ENCODE measurements at places on chromosomes 7 and 10. TPM values are rescaled to one million over a fixed set of nuclear protein-coding genes. Genes with fewer than 3 reads are reported as not detected.
A peak's percentile ranks its signal among the peaks of the same experiment; 100 is the strongest.

DNA sequence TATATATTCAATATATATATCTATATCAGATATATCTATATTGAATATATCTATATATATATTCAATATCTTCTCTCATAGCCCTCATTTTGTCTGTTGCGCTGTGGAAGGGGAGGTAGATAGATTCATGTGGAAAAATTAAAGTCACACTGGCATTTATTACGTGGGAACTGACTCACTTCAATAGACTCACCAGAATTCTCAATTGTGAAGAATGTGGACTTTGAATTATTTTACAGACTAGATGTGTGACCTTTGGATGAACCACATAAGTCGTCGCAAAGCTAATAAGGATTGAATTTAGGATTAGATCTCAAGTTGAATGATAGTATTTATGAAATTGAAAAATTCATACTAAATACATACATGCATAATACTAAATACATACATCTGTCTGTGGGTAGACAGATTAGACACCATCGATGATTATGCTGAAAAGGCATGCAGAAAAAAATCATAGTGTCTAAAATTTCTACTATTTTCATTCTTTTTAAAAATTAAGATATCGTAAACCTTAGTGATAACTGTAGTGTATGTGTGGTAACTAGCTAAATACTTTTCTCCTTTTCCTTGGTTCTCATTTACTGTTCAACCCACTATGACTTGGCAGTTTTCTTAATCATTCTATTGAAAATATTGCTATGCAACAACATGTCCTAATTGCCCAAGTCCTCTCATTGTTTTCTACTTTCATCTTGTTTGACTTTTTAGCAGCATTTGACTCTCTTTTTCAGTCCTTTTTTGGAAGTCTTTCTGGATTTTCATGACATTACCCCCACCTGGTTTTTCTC, 61.8 kb upstream of the A1CF start:
- DNase-seq: no peak

The WDFY4 gene
- 4.5 TPM for polyA plus RNA-seq

The TMEM196 gene
- 0.09 TPM for polyA plus RNA-seq

DNA sequence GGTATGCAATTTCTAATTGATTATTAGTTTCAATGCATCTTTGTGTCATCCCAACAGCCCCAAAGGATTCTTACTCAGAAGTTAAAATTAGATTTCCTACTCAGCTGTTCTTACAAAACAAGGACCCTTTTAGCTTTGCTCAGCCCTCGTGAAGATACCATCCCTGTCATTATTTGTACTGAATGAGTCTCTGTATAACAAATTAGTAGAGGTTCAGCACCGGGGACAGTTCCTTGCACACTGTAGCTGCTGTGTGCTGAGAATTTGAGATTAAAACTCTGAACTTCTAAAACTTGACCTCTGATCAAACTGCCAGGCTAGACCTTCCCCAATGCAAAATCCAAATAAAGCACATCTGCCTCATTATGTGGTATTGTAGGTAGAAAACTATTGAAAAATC, 299.1 kb downstream of the LHFPL3 start:
- DNase-seq: peak; percentile 15

The ZNF853 gene
- 19.4 TPM for polyA plus RNA-seq

The IFRD1 gene
- 47.0 TPM for polyA plus RNA-seq

GRCh38 chr10:63273577-63273976, 140.4 kb downstream of the NRBF2 start:
- no peak for DNase-seq

DNA sequence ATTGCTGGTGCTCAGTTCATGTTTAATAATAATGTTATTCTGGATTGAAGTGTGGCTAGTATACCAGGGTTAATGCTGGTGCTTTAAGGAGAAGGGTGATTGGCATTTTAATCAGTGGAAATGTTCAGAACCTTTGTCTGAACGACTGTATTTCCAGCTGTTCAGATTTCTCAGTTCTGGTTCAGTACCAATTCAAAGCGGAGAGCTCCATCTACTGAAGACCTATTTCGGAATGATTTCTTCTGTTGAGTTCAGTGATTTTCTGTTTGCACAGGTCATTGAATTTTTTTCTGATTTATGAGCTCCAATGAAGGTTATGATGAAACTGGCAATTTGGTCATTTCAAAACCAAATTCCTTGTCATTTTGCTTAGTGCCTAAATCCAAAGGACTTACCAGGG, 160.1 kb downstream of the EXOC4 start:
- DNase-seq: no peak

GRCh38 chr10:110698782-110699201, 54.7 kb downstream of the RBM20 start:
- no peak for DNase-seq

DNA sequence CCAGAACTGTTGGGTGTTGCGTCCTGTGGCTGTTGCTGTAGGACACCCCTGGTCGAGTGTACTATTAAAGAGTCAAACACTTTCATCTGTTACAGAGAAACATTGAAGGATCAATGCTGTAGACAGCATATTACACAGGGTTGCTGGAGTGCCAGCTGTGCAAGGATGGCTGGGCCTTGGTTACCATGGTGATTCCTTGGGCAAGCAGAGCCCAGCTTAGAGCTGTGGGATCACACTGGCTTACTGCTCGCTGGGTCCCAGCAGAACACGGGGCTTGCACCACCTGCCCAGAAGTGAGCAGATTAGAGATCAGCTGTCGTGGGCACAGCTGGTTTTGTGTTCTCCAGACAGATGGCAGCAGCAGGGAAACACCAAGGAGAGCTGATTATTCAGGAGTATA, 76.0 kb downstream of the GPR141 start:
- no peak for DNase-seq

DNA sequence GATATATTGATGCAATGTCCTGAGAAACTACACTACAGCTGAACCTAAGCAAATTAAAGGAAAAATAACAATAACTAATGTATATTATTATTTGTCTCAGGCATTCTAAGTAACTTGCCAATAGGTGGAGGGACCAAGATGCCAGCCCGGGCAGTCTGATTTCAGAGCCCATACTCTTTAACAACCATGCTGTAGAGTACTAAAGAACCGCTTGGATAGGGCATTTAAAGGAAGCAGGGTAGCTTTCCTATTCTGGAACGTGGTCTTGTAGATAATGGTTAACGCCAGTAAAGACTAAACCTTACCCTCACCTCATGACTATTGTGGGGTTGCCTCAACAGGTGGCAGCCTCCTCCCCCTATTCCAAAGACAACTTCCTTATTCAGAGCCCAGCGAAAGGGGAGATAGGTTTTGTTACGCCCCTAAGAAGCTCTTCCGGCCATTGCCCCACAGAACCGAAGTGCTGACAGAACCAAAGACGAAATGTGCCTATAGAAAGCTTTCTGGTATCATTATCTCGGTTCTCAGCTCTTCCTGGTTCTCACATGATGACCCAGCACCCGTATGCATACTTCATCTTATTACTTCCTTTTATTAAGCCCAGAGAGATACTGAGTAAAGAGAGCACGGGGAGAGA, 707 bp upstream of the C1GALT1 start:
- no peak for DNase-seq

- DNase-seq: peak; percentile 23
These were observed 134.2 kb upstream of the NEBL start for GRCh38 chr10:21031232-21031795.

DNA sequence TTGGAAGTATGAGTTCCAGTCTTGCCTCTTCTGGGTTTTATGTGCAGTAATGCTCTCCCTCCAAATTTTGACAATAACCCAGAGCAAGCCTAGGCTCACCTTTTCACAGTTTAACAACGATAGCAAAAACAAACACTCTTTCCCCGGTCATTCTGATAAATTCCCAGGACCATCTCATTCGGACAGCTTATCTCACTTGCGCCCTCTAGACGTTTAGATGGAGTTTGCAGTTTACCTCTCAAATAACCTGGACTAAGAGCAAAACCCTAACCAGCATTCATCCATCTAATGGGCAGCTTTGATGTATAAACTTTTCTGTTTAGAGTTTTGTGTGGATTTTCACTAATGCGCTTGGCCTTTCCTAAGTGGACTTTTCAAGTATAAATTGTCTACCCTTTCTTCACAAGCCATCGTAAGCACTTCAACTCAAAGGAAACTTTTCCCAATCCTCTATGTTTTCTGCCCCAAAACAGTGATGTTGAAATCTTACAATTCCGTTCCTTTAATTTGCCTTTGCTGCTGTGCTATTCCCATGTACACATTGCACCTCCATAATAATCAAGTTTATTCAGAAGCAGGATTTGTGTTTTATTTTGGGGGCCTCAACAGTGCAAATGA, 114.9 kb downstream of the HDAC9 start:
- peak; percentile 6 for DNase-seq

- no peak for DNase-seq
These were observed 22.6 kb downstream of the PALS2 start for GRCh38 chr7:24595671-24596418.

DNA sequence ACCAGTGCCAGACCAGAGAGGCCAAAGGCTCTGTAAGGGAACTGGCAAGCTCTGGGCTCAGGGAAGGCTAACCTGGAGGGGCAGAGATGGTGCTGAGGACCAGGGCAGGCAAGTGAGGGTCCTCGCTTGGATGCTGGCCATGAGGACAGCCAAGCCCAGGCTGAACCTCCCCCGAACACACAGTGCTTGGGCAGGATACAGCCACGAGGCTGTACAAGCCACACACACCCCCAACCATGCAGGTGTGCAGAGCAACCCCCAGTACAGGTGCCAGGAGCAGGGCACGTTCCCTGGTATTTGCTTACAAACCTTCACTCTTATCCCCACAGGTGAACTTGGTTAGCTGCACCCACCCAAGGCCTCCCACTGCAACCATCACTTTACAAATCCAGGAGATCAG, 185.7 kb downstream of the GRID1 start:
- DNase-seq: no peak

DNA sequence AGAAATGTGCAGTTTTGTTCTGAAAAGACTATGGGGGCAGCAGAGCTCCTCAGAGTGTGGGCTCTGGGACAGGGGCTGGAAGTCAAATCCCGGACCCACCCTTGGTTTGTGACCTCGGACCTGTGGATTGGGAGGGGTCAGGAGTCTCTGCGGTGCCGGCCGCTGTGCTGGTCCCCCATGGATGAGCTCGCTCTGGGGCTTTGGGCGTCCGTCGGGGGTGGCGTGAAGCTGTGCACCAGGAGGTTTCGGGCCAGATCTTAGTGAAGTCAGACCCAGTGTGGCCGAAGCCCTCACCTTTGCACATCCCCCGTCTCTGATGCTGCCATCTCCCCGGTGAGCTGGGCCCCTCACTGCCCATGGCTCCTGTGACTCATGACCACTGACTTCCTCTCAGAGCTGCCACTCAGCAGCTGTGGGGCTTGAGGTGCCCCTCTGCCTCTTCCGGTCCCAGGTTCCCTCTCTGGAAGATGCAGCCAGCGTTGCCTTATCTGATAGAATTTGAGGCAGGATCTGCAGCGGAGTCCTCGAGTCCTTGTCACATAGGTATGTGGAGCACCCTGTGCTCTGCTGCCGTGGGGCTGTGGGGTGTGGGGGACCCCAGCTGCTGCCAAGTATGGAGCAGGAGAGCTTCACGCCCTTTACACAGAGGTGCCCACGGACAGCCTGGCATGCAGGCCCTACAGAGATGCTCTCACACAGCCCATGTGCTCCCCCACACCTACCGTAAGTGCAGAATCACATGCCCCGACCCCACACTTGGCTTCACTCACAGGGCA, 11.4 kb upstream of the SCART1 start:
- DNase-seq: no peak

The LGI1 gene
- not detected for polyA plus RNA-seq

The OPALIN gene
- polyA plus RNA-seq: not detected

The MSMB gene
- polyA plus RNA-seq: not detected

DNA sequence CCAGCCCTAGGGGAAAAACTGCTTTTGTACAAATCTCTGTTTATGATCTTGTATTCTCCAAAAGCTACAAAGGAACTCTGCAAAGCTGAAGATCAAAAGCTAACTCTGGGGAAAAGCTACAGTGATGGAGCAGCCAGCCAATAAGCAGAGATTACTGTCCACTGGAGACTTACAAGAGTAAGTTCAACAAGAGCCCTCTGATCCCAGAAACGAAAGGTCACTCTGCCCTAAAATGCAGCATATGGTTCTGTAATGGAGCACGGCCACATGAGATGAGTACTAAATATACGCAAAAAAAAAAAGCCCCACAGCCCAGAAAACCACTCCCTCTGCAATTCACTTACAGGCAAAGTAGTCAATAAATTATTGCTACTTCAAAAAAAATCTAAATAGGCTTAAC, 60.1 kb downstream of the ERCC6 start:
- no peak for DNase-seq

The DEPP1 gene
- polyA plus RNA-seq: 25.4 TPM

- peak; percentile 90 for DNase-seq
These were observed 147.1 kb downstream of the RNF216 start for GRCh38 chr7:5634107-5634950.

All from right lung (tissue), 10 donors.